ENCODE measurements at places on chromosomes 4 and X.

GRCh38 chr4:1821679-1822567 is 28.8 kb downstream of the FGFR3 start:
- no peak for DNase-seq

GRCh38 chr4:98222306-98222705 is 38.9 kb upstream of the RAP1GDS1 start:
- DNase-seq, result no peak

- DNase-seq, result no peak
Observed at GRCh38 chr4:82998898-82999297, 11.7 kb downstream of the LIN54 start.

DNA sequence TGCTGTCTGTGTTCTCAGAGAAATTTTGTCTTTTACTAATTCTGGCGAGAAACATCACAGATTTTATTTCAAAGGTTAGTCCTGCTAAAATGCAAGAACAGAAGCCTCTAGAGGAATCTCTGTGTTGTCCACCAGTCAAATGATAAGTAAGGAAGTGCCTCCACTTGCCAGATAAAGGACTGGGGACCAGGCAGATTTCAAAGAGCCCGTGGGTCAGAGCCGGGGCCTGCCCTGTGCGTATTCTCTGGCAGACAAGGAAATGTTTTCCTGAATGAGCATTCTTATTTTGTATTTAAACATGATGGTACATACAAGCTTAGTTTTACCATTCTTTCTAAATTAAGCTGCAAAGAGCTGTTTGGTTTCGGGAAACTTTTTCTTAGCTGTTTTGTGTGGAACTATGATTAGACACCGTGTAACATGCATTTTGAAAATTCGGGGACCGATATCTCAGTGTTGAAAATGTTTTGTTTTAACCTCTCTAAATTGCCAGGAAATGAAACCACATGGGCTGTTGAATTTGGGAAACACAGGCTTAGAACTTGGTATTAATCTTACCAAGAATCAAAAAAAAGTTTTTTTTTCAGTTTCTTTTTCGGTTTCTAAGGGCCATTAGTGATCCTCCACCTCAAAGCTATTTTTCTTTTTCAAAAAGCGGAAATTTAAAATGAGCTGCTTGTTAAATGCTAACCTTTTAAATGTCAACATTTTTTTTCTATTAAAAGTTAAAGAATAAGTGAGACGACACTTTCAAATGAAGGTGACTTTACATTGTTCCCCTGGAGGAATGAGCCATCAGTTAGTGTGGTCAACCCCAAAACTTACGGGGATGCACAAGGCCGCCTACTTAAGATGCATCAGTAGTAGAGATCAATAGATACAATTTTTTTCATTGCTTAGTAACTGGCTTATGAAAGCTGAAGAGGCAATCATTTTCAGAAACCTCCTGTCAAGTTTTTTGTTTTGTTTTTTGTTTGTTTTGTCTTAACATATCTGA is 89.6 kb upstream of the MTM1 start:
- DNase-seq, result no peak

DNA sequence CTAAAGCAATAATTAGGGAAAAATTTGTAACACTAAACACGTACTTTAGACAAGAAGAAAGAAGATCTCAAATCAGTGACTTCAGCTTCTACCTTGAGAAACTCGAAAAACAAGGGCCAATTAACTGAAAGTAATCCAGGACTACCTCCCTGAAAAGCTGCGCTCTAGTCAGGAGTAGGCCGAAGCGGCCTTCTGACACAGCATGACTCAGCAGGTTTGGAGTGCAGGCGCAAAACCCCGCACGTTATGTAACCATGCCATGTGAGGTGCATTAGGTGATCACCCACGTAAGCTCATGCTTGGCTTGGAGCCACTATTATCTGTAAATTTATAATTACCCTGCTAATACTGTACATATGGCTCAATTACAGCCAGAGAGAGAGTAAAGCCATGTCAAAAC is 52.8 kb upstream of the CCDC149 start:
- no peak for DNase-seq

- no peak for DNase-seq
Observed at GRCh38 chr4:2882341-2882740, 38.7 kb downstream of the ADD1 start.

GRCh38 chrX:51361251-51361650 is 28.6 kb downstream of the NUDT10 start:
- DNase-seq, result no peak

DNA sequence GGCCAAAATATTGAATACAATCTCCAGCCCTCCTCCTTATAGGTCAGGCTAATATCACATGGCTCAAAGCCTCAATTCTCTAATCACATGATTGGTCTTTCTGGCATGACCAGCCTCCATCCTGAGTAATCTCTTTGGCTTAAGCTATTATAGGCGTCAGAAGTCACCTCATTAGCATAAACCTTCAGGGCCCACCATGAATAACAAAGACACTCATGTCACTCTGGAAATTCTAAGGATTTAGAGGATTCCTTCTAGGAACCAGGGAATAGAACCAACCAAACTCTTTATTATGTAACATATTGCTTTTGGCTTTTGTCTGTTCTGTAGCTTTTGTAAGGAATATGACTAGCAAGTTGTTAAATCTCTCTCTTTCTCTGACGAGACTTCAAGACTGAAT is 109.2 kb upstream of the IGFBP7 start:
- DNase-seq, result no peak

- DNase-seq, result no peak
Observed at GRCh38 chr4:57109847-57110639, at the start of gene IGFBP7. IGFBP7 (minus strand) TSS chr4:57110385; CDS start chr4:57110351, 34 bp downstream.

- DNase-seq, result no peak
Observed at GRCh38 chrX:130165181-130165702, 399 bp downstream of the AIFM1 start.
